ENCODE measurements at places on chromosomes 16 and 17.

DNA sequence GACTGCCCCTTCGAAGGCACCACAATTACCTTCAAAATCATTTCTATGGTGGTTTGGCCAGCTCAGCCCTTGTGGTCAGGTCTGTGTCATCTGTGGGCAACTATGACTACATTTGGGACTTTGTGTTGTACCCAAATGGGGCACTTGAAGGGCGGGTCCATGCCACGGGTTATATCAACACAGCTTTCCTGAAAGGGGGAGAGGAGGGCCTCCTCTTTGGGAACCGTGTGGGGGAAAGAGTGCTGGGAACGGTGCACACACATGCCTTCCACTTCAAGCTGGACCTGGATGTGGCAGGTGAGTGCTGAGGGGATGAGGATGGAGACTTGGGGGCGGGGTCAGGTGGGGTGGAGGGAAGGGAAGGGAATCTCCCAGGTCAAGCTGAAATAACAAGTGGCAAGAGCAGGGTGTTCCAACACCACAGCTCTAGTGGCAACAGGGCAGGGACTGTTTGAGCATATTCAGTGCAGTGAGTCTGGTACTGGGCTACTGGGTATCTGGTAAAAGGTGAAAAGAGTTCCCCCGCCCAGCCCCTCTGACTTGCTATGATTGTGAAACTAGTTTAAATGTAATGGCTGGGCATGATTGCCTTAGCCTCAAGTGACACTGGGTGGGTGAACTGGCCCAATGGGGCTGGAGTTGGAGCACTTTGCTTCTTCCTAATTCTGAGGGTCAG, 1.7 kb downstream of the AOC2 start:
- DNase-seq, result no peak

GRCh38 chr17:61484174-61484573, 32.0 kb downstream of the TBX4 start:
- DNase-seq, result no peak

DNA sequence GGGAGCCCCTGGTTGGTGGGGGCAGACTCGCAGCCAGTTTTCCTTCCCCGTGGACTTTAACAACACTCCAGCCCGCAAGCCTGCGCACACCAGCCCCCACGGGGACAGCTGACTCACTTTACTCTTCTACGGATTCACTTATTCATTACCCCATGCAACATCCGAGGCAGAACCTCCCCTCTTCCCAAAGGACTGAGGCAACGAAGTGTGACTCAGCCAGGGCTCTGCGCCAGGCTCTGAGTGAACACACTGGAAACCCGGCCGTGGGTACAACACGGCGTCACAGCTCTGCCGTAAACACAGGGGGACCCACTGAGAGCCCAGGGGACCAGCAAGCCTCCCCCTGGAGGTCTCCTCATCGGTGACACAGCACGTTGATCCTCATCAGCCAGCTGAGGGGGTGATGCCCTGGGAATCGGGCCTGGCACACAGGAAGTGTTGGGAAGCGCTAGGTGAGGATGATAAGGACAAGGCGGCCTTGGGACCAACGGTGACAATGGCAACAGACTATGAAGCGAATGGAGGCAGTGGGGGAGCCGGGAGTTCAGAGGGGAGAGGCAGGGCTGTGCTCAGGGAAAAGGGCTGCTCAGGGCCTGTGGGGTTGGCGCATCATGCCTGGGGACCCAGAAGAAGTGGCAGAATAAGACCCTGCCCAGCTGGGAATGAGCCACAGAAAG, 14.6 kb downstream of the COTL1 start:
- no peak for DNase-seq

DNA sequence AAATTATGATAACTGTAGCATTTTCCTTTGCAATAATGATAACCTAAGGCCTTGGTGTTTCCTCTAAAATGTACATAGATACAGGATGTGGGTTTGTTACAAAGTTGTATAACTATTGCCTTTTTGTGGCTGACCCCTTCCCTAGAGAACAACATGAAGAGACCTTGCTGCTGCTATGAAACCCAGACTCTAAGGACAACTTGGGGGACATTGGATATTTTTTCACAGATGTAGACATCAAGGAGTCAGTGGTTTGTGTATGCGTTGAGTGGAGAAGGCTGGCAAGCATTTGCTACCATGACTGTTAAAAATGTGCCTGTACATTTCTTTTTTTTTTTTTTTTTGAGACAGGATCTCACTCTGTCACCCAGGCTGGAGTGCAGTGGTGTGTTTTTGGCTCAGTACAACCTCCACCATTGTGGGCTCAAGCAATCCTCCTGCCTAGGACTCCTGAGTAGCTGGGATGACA, 12.3 kb downstream of the HMOX2 start:
- no peak for DNase-seq

GRCh38 chr17:82858376-82859126, 18.7 kb upstream of the ZNF750 start:
- no peak for DNase-seq

GRCh38 chr17:39818358-39819000, 45.6 kb downstream of the IKZF3 start:
- DNase-seq, result no peak

DNA sequence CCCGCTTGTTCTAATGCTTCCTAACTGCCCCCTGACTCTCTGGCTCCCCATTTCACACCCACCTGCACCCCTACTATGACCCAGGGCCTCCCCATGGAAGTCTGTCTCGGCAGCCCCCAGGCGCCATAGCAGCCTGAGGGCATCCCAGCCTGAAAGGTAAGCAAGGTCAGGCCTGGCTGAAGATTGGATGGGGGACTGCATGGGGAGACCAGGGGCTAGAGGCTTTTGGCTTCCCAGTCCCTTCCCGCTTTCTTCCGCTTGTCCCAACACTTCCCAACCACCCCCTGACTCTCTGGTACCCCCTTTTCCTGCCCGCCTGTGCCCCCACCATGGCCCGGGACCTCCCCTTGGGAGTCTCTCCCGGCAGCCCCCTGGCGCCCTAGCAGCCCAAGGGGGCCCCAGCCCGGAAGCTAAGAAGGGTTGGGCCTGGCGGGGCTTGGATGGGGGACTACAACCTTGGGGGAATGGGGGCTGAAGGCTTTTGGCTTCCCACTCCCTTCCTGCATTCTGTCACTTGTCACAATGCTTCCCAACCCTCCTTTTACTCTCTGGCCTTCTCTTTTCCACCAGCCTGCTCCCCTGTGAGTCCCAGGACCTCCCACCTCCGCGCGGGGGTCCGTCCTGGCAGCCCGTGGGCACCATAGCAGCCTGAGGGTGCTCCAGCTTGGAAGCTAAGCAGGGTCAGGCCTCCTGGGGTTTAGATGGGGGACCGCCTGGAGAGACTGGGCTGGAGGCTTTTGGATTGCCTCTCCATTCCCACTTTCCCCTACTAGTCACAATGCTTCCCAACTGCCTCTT, 2288.4 kb downstream of the TP53TG3F start:
- no peak for DNase-seq

GRCh38 chr16:12613131-12613991, 190.3 kb downstream of the CPPED1 start:
- DNase-seq, result no peak

DNA sequence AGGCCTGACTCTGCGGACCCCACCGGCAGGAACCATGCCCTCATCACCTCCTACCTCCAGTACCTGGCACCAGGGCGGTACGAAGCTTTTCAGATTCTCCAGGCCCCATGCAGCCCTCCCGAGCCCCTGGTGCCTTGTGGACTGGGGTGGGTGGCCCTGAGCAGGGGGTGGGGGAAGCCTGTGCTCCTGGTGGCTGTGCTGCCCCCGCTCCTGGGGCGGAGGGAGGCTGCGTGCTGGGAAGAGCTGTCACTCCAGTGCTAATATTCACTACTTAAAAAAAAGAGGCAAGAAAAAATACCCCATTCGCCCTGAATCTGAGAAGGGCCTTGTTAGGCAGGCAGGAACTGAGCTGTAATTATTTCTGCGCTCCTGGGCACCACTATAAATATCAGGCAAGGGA, 111.8 kb downstream of the ENGASE start:
- no peak for DNase-seq

All from 8988T (cell line).